ENCODE measurements at places on chromosomes 6 and 20.
A peak's percentile ranks its signal among the peaks of the same experiment; 100 is the strongest.

GRCh38 chr20:51095633-51096521 is 73.0 kb upstream of the KCNG1 start:
- no peaks in the 10 kb centered on the region for H3K4me1 ChIP-seq
- H3K27ac ChIP-seq = no peak overlapping the region
- no peak overlapping the region for H3K4me3 ChIP-seq
- peaks cover 6% of the 10 kb centered on the region for H3K27me3 ChIP-seq
- DNase-seq = no peak

DNA sequence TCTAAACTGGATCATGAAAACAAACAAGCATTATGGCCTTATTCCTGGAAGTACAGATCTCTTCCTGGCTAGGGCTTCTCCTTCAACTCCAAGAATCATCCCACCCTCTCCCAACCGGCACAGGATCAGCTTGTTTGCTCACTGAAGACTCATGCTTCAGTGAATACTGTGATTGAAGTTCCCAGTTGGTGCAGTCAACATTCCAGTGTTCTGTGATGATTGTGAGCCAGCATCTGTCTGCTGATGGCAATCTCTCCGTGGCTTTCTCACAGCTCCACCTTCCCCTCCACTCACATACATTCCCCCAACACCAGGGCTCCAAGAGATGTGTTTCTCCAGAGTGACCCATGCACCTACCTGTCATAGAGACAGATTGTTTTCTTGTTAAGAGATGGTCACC is 421.3 kb upstream of the BTBD3 start:
- no peaks in the 10 kb centered on the region for H3K27me3 ChIP-seq
- H3K36me3 ChIP-seq = no peaks in the 10 kb centered on the region
- H3K4me1 ChIP-seq = no peaks in the 10 kb centered on the region

GRCh38 chr6:72621291-72622093 is at the start of gene KCNQ5:
TSS of gene KCNQ5 (plus strand) at chr6:72622064.
- no peaks in the 10 kb centered on the region for H3K36me3 ChIP-seq
- H3K4me3 ChIP-seq = no peak within 1 kb of the TSS
- H3K27me3 ChIP-seq = peaks cover 4% of the 10 kb centered on the region
- DNase-seq = no peak

DNA sequence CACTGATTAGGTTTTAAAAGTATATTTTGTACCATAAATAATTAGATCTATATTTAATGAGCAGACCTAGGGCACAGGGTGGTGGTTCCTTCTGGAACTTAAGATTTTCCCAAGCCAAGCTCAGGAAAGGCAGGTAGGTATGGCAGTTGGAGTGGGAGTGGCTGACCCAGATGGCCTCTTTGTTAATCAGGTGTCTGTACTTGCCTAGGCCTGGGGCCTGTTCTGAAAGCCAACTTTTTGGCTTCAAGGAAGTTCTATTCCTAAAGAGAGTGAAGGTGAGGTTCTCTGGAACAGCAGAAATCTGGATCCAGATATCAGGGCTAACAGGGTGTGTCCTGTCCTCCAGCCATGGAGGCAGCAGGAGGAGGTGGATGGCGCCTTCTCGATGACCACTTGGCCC is 44.9 kb downstream of the VEGFA start:
- no peak overlapping the region for H3K4me3 ChIP-seq
- peaks cover 65% of the 10 kb centered on the region for H3K4me1 ChIP-seq
- H3K27ac ChIP-seq = no peak overlapping the region

- no peaks in the 10 kb centered on the region for H3K27me3 ChIP-seq
- peak overlapping the region; percentile 71 for H3K4me3 ChIP-seq
- peaks cover 46% of the 10 kb centered on the region for H3K4me1 ChIP-seq
- DNase-seq = peak; percentile 64
Observed at GRCh38 chr6:125957845-125958244, 1.3 kb downstream of the HINT3 start.

- peaks cover 2% of the 10 kb centered on the region for H3K4me1 ChIP-seq
- H3K27me3 ChIP-seq = no peaks in the 10 kb centered on the region
- H3K4me3 ChIP-seq = no peak overlapping the region
- no peak for DNase-seq
- no peak overlapping the region for H3K27ac ChIP-seq
Observed at GRCh38 chr6:148323344-148323743, 19.3 kb upstream of the SASH1 start.

All from HepG2 (cell line).